ENCODE measurements at places on chromosomes 5 and 9.
A peak's percentile ranks its signal among the peaks of the same experiment; 100 is the strongest.

- no peak for DNase-seq
Observed at GRCh38 chr5:56386046-56386445, 152.9 kb upstream of the ANKRD55 start.

- no peak for DNase-seq
Observed at GRCh38 chr9:97840521-97840920, 12.5 kb upstream of the FOXE1 start.

DNA sequence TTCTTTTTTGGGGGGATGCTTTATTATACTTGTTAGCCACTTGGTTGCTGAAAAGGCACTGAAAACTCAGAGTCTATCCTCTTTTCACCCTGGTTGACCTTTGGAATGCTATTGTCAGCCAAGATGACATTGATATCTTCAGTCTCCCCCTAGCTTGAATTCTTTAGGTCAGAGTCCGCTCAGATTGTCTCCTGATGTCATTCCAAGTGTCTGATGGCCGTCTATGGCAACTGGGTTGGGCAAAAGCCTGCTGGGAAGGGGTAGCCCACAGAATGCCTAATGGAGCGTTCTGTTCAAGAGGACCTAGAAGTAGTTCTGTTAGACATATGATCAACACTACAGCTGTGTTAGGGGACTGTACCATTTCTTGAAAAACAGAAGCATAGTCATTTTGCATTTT, 9.7 kb upstream of the MEF2C start:
- DNase-seq, result no peak

DNA sequence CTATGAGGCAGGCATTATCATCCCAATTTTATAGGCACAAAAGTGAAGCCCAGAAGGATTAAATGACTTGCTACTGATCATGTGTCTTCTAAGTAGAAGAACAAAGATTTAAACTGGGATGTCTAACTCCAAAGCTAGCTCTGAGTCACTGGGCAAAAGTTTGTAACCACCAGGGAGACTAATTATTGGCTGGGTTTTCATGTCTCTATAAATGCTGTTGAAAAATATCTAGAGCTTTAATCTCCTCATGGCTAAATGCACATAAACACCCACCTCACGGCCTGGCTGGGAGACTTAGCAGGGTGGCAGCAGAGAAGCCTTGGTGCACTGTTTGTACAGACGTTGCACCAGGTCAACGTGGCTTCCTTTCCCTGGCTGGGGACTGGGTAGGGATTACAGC, 144.6 kb downstream of the MELK start:
- no peak for DNase-seq

- no peak for DNase-seq
Observed at GRCh38 chr9:35729101-35729500, 2.9 kb downstream of the TLN1 start.

DNA sequence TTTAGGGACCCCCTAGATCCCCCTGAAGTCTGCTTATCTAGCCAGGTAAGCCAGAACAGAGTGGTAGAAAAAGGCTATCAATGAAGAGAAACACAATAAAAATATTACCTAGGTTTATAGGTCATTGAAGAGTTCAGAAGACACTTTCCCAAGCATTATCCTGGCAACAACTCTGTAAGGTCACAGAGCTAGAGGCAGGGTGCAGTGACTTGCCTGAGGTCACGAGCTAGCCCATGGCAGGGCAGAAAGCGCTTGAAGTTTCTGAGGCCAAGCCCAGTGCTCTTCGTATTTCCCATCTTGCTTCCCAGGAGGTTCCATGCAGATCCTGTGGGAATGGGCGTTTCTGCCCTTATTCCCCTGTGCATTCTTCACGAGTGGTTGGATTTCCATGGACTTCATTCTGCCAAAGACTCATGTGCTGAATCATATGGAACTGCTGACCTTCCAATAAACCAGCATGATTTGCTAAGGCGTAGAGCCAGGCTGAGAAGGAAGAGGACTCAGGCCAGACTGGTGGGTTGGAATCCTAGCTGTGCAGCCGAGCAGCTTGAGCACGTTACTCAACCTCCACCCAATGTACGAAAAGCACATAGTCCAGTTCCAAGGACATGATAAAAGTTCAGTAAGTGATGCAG, 22.1 kb downstream of the TRMO start:
- DNase-seq, result no peak

GRCh38 chr5:170843870-170844269, 17.9 kb upstream of the RANBP17 start:
- no peak for DNase-seq

DNA sequence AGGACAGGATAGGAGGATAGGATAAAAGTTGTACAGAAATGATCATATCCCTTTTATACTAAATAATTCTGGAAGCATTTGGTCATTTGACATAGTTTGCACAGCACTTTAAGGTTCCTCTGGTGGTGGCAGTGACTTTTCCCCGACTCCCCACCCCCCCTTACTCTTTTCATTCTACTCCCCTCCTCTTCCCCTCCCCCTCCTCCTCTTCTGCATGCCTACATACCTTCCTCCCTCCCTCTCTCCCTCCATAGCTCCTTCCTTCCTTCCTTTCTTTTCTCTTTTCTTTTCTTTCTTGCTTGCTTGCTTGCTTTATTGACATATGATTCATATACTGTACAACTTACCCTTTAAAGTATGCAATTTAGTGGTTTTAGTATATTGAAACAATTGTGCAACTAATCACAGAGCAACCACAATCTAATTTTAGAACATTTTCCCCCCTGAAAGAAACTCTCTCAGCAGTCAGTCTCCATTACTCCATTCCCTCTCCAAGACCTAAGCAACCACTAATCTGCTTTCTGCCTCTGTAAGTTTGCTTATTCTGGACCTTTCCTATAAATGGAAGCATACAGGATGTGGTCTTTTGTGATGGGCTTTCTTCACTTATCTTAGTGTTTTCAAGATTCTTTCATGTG, 159.0 kb downstream of the HACD4 start:
- DNase-seq, result no peak

- peak; percentile 59 for DNase-seq
Observed at GRCh38 chr5:66814146-66814991, 218.2 kb downstream of the MAST4 start.

- peak; percentile 85 for DNase-seq
Observed at GRCh38 chr5:55226934-55227663, at the start of gene MCIDAS. TSS of gene MCIDAS (minus strand) at chr5:55227315. CDS start at chr5:55227138, 177 bp downstream.

DNA sequence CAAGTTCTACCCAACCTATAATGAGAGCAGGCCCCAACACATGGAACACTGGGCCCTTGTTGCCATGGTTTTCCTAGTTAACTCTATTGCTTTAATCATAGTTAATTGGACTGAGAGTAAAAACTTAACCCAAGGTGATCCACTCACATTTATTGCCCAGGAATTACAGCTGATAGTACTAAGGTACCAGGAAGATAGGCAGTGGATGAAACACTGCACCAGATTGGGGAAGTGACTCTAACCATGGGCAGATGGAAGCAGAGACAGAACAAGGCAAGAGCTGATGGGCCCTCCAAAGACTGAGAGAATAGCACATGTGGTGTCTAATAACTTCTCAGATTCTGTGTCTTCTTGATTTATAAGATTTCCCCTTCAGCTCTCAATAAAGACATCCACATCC, 145.7 kb upstream of the TRIM32 start:
- DNase-seq, result no peak

GRCh38 chr5:181189363-181189961, 15.5 kb downstream of the TRIM7 start:
- peak; percentile 52 for DNase-seq

DNA sequence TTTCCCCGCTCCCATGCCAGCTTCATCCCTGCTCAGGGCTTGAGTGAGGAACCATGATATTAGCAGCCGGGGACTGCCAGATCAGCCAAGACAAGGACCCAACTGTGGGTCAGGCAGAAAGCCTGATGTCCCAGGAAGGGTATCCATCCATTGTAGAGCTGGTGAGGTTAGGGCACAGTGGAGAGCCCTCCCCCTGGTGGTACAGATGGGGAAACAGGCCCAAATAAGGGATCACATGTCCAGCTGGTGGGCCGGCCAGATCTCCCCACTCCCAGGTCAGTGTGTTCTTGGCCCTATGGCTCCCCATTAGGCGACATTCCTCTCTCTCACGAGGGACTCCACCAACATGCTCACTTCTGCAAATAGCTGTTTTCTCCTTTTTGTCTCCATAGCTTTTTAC, 9.0 kb downstream of the CDX1 start:
- DNase-seq, result peak; percentile 68

DNA sequence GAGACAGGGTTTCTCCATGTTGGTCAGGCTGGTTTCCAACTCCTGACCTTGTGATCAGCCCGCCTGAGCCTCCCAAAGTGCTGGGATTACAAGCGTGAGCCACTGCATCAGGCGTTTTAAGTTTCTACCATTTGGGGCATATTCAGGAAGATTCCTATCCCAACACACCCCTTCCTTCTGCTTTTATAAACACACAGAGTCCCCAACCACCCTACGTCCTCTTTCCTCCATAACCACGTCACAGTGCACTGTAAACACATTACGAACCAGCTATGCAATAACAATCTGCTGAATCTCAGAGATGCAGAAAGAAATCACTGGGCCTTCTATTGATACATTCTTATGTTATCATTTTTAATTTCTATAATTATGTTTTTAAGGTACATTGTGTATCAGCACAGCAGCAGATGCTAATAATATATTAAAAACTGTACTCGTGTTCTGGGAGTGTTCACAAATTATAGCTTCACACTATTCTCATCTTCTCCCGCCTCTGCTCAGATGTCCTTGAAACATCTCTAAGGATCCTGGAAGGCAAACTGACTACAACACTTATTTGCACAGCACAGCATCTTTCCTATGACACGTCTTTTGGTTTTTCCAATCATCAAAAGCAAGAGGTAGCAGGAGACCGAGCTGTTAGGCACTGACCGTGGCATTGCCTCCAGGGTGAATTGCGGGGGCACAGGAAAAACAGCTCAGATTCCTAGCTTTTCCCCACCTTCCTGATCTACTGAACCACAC, 60.2 kb downstream of the KCNIP1 start:
- DNase-seq, result no peak

DNA sequence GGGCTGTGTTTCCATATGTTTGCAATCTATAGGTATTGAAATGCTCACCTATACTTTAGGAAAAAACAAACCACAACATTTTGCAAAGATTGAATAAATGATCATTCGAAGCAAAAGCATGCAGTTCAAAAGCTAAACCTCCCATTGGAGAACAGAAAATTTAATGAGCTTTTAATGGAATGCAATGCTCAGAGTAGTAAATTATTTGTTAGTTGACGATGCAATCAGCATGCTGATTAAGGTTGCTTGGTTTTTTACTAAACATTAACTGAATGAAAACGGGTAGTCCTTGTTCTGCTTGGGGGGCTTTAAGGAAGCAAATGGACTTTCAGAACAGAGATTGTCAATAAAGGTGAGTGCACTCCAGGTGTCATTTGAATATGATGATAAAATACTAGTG, 123.3 kb upstream of the TMEM161B start:
- no peak for DNase-seq

GRCh38 chr5:111743512-111743911, 13.5 kb downstream of the NREP start:
- no peak for DNase-seq

GRCh38 chr5:87829217-87829551, 416.5 kb upstream of the CCNH start:
- DNase-seq, result no peak

DNA sequence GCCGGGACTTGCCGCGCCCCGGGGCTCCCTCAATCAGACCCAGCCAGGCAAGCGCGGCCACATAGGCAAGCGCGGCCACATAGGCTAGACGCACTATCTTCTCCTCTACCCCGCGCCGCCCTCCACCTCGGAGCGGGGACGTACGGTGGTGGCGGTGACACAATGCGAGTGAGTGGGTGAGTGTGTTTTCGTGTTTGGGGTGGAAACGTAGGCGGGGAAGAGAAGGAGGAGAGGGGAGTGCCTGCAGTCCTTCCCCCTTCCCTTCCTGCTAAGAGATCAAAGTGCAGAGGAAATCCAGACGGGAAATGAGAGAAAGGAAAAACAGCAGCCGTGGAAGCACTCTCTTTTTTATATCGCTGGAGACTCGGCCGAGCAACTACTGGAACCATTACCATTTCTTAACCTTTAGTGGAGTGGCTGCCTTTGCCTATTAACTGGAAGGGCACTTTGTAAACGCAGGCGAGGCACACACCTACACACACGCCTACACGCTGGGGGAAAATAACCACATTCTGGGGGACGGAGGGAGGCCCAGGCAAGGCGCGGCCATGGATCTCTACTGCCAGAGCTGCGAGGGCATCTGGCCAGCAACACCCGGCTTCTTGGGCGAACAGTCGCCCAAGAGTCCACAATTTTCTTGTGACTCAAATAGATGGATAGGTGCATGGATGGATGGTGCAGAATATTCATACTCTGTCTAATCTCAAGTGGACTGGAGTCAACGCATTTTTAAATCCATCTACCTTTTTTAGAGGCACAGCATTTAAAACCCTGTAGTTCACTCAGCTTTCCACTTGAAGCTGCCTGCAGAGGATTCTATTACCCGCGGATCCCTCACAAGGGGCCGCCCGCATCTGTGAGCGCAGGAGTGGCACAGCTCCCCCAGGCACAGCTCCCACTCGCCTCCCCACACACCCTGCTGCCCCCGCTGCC, 2.1 kb downstream of the EDIL3 start:
- peak; percentile 7 for DNase-seq

DNA sequence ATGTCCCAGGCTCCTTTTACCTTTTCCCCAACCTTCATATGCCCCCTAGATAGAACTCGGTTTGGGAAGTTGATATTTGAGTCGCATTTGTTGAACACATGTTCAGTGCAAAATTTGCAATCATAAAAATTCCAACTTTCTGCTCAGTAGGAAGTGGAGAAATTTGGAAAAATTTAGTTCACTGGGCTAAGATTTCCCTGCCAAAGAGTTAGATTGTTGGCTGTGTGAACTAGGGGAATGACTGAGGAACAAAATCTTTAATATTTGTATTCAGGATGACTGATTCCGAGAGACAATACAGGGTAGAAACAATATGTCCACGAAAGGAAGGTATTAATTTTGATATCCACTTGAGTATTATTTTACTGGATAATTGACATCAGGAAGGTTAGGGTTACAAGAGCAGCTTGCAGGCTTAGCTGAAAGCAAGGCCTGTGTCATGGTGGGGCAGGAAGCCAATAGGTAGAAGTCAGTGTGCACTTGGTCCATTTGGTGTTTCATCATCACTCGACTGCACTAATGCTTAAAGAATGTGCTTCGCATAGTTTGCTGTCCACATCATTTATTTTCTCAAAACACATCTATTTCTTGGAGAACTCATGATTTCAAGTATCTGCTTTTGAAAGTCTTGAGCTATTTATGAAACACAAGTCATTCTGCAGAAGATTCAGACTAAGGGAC, 59.4 kb upstream of the GNA14 start:
- DNase-seq, result no peak

- no peak for DNase-seq
Observed at GRCh38 chr5:113764382-113764781, 250.9 kb downstream of the YTHDC2 start.

Measured in GM13976 (cell line).